ENCODE measurements at places on chromosomes 7 and 10. TPM values are rescaled to one million over a fixed set of nuclear protein-coding genes. Genes with fewer than 3 reads are reported as not detected.

DNA sequence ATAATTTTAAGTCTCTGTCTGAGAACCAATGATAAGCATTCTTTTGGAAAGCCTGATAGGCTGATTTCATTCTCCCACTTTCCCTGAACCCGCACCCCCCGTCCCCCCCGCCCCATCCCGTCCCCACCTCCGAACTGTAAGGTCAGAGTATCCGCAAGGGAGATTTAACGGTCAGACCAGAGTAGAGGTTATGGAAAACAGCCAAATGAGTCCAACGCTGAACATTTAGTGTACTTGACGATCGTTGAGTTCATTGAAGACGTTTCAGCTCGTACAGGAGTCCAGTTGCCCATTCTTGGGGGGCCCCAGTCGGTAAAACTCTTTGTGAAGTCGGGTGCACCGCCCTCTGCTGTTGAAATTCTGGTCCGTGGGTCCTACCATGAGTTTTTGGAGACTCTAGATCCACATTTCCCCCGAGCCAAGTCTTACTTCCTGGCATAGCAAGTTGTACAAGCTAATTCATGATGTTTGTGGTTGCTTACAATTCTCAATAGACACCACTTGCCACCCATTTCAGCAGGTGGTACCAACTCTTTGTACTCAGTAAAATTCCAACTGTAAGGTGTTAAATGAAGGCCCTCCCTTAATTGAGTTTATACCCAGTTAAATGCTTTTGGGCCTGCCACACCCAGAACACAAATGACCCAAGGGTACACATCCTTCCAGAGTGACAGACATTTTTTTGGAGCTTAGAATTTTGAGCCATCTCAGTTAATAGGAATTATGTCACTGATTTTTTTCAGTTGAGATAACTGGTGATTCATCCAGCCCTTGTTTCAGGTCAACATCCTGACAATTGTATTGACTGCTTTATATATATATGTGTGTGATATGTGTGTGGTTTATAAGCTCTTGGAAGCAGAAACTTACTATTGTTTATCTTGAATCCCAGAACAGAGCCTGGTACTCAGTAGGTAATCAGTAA, 1.2 kb downstream of the MARCHF5 start:
- DNase-seq, result peak; percentile 15

DNA sequence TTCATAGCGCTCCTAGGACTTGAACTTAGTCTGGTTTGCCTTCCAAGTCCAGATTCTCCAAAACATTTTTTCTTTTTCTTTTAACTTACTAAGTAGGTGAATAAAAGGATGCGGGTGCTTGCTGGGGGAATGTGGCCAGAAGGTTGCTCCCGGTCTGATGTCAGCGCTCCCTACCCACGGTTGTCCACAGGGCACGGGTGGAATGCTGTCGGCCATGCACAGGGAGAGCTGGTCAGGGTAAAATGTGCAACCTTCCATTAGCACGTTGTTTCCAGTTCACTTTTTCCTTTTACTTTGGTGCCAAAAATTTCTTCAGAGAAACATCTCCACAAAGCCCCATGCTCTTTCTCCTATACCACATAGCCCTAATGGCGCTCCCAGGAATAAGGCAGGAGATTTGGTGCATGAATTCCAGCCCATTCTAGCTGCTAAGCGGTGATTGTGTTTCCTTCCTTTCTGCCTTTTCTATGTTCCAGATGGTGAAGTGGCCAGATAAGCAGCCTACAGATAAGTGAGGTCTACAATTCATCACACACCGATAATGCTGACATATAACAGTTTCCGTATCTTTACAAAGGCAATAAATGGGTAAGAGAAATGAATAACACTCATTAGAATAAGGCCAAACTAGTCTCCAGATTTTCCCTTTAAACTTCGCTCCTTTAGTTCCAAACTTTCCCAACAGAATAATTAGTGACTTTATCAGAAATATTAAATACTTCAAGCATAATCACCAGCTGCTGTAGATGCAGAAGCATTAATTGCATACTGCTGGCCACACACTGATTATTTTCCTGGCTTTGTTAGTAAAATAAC, 138.3 kb upstream of the FGFR2 start:
- DNase-seq, result no peak

- no peak for DNase-seq
Measured at GRCh38 chr7:159195946-159196345, 51.3 kb upstream of the VIPR2 start.

Gene OR9A2
- not detected for total RNA-seq

Gene SEMA3E
- total RNA-seq, result 9.4 TPM
